KG1 (cell line): ENCODE measurements at places on chromosomes 7 and 10.

DNA sequence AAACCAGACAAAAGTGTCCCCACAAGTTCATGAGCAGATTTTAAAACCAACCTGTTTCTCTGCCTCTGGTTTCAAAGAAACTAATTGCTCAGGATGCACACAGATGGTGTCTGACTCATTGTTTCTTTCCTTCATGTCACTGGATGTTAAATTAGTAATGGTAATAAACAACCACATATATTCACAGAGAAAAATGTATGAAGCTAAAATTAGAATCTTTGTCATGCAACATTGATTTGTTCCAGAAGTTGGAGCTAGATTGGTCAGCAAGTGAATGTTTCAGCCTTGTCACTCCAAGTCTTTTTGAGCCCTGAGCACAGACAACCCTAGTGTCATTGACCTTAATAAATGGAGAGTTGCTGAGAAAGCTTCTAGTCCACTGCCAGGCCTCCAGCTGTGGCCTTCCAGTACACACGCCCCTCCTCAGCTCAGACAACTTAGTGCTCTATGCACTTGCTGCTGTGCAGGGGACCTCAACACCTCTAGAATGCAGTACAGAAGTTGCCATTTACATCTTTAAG is 175.9 kb downstream of the CCDC71L start:
- DNase-seq, result no peak

GRCh38 chr7:33673029-33673700 is 232.2 kb upstream of the BMPER start:
- no peak for DNase-seq

- DNase-seq, result no peak
Measured at GRCh38 chr10:84727398-84727797, 399.0 kb downstream of the CCSER2 start.

- DNase-seq, result no peak
Measured at GRCh38 chr10:97684866-97685394, 2.1 kb downstream of the AVPI1 start.

GRCh38 chr7:2997014-2997413 is 46.7 kb downstream of the CARD11 start:
- no peak for DNase-seq

DNA sequence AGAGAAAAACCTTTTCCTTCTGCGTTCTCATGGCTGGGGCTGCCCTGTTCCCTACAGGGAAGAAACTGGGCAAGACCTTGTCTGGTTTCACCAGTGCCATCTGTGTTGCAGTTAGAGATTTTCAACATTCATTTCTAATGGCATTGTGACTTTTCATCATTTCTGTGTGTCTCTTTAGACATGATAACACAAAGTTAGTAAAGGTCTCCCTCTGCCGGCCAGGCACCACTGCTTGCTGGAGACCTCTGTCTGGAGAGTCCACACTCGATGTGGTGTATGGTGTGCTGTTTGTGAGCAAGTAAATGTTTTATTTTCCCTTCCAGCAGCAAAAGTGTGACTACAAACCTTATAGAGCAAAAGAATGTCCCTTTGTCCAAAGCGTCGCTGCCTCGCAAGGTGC is 213.5 kb downstream of the PAXIP1 start:
- DNase-seq, result no peak

- DNase-seq, result no peak
Measured at GRCh38 chr10:100670828-100671479, 74.4 kb upstream of the PAX2 start.

DNA sequence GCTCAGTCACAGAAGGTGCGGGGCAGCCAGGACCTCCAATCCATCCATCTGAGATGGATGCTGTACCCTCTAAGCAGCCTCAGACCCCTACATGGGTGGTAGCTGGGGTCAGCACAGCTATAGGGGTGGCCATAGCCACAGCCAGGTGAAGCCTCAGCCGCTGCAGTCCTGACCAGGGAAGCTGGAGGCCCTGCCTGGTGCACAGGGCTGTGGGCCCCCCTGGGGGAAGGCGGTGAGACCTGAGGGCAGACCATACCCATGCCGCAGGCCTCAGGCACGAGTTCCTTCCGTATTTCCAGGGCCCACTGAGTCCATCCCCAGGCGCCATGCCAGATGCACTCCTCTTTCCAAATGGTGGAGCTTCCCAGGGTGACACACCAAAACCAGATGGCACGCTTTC is 96.6 kb upstream of the KDM7A start:
- DNase-seq, result no peak

- DNase-seq, result no peak
Measured at GRCh38 chr10:113087165-113088029, 137.3 kb downstream of the TCF7L2 start.

GRCh38 chr10:63217120-63217605 is 84.0 kb downstream of the NRBF2 start:
- peak; percentile 29 for DNase-seq

DNA sequence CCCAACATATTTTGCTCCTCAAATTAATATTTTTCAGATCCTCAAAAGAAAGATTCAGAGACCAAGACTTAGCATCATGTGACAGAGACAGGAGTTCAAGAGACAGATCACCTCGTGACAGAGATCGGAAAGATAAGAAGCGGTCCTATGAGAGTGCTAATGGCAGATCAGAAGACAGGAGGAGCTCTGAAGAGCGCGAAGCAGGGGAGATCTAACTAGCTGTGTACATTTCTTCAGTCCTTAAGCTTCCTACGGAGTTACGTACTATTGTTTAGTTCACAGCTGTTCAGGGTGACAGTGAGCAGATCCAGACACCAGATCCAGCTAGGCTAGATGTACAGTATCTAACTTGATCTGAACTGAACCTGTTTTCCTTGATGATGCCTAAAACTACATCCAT is 61.3 kb downstream of the KLRG2 start:
- no peak for DNase-seq

DNA sequence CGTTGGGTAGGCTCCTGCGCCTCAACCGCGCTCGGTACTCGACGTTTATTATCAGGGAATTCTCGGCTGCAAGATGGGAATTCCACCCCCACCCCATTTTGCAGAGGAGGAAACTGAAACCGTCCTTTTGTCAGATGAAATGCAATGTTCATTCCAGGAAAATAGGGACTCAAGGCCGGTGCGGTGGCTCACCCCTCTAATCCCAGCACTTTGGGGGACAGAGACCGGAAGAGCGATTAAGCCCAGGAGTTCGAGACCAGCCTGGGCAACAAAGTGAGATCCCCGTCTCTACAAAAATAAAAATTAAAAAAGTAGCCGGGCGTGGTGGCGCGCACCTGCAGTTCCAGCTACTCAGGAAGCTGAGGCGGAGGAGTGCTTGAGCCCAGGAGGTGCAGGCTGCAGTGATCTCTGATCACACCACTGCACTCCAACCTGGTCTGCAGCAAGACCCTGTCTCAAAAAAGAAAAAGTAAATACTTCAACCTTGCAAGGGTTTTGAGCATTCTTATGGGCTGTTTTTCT is 720 bp upstream of the RFC2 start:
- DNase-seq, result no peak

- DNase-seq, result no peak
Measured at GRCh38 chr10:42553064-42553407, 85.3 kb downstream of the ZNF33B start.

GRCh38 chr7:16986755-16987154 is 105.0 kb upstream of the AGR3 start:
- no peak for DNase-seq
